ENCODE measurements at places on chromosomes 12 and 14.

- no peak for DNase-seq
These were observed 11.8 kb upstream of the SYNE2 start for GRCh38 chr14:63840981-63841380.

GRCh38 chr12:49580572-49581535 lies 12.9 kb upstream of the MCRS1 start:
- peak; percentile 66 for DNase-seq

- no peak for DNase-seq
These were observed 714.4 kb upstream of the TBX3 start for GRCh38 chr12:115398311-115398781.

DNA sequence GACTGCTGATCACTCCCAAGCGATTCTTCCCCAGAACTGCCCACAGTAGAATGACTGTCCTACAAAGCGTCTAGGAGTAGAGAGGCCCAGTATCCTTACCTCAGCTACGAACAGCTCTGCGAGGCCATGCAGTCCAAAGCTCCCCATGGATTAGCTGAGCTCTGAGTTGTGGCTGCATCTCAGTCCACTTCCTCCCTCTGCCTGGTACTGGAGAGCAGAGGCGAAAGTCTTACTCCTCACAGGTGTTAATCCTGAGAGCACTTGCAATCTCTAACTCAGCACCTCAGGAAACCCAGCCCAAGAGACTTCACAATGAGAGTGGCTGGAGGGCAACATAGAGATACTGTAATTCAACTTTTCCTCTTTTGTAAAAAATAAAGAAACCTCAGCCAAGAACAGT lies 493.1 kb downstream of the BCAT1 start:
- no peak for DNase-seq

- DNase-seq: peak; percentile 6
These were observed 358.9 kb downstream of the PAWR start for GRCh38 chr12:79331870-79332269.

GRCh38 chr12:22923768-22924167 lies 298.8 kb downstream of the ETNK1 start:
- DNase-seq: no peak

- DNase-seq: no peak
These were observed 5.2 kb downstream of the OR11G2 start for GRCh38 chr14:20195911-20196310.

GRCh38 chr14:54805070-54805444 lies 97.6 kb downstream of the GCH1 start:
- DNase-seq: no peak

GRCh38 chr14:91286530-91286937 lies 42.0 kb upstream of the GPR68 start:
- peak; percentile 71 for DNase-seq

DNA sequence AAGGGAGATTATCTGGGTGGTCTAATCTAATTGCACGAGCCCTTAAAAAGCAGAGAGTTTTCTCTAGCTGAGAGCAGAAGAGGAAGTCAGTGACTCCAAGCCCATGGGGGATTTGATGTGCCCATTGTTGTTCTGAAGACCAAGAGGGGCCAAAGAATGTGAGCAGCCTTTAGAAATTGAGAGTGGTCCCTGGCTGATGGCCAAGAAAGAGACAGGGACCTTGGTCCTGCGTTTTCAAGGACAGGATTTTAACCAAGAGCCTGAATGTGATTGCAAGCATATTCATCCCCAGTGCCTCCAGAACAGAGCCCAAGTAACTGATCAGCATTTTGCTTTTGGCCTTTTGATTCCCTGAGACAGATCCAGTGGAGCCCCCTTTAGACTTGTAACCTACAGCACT lies 1353.9 kb downstream of the AACS start:
- DNase-seq: no peak

GRCh38 chr12:124481772-124482566 lies 85.4 kb downstream of the NCOR2 start:
- no peak for DNase-seq

DNA sequence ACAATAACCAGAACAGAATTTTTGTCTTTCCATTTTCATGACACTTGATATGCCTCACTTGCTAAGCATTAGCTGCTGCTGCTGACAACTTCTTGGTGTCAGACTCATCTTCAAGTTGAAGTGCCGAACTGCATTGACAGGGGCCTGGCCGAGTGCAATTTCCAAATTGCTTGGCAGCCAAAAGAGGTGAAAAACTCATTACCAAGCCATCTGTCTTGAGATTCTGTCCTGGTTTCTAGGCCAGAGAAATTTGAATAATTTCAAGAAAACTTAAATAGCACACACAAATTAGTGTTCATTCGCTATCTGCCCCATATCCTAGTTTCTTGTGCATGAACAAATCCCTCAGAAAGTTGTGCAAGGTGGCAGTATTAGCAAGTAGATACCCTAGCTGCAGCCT lies 165.3 kb upstream of the RASSF8 start:
- DNase-seq: no peak

DNA sequence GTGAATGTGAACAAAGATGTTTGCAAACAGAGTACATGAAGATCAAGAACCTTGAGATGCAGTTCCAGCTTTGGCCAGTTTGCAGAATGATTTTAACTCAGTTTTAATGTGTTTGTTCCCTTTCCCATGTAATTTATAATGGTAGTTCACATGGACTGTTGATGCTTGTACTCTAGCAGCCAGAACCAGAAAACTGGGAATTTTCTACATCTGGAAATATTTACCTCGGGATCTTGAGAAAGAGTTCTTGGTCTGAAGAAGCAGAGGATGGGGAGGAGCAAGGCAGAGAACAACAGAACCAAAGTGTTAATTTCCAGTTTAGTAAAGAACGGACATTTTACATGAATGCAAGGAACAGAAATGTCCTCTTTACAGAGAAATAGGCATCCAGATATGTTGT lies 37.0 kb upstream of the PMCH start:
- DNase-seq: no peak

DNA sequence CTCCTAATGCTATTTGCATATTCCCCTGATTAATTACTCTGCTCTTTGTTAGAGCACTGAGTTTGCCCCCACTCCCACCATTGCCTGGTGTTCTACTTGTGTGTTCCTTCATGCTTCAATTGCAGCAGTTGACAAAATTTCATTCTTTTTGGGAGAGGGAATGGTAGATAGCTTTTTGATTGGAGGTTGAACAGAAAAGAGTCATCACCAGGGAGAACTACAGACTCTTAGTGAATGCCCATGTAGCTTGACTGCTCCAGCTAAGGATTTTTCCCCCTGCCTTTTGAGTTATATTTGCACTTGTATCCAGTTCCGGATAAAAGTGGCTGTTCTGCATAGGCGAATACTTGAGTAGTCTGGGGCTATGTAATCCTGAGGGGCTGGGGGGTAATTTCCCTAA lies 183.9 kb downstream of the ETNK1 start:
- no peak for DNase-seq

DNA sequence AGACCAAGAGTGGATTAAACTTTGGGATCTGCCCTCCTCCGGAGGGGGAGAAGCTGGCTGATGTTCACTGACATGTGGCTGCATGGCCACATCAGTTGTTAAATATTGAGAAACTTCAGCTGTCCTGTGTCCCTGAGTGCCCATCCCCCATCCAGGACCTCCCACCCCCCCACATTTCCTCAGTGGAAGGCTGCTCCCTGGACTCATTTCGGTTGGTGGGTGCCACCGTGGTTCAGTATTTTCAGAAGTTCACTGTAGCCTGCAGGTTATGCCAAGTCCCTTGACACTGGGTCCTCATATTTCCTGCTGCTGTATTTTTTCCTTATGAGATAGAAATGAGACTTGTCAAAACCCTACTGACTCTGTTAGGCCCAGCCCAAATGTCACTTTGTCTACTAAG lies 302.4 kb downstream of the CACNA1C start:
- DNase-seq: no peak

DNA sequence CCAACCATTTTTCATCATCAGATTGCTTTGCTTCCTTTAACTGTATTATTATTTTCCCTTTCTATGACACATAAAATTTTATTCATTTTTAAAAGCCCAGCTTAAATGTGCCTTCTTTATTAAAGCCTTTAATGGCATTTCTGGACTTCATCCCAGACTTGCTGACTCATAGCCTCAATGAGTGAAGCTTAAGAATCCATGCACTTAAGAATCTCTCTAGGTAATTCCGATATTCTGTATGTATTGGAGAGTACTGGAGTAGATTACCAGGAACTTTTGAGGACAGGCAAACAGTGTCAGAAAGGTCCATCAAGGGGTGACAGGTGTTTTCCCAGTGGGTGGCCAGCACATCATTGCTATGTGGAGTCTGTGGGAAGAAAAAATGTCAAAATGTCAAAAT lies 107.9 kb downstream of the PTPRQ start:
- peak; percentile 98 for DNase-seq

DNA sequence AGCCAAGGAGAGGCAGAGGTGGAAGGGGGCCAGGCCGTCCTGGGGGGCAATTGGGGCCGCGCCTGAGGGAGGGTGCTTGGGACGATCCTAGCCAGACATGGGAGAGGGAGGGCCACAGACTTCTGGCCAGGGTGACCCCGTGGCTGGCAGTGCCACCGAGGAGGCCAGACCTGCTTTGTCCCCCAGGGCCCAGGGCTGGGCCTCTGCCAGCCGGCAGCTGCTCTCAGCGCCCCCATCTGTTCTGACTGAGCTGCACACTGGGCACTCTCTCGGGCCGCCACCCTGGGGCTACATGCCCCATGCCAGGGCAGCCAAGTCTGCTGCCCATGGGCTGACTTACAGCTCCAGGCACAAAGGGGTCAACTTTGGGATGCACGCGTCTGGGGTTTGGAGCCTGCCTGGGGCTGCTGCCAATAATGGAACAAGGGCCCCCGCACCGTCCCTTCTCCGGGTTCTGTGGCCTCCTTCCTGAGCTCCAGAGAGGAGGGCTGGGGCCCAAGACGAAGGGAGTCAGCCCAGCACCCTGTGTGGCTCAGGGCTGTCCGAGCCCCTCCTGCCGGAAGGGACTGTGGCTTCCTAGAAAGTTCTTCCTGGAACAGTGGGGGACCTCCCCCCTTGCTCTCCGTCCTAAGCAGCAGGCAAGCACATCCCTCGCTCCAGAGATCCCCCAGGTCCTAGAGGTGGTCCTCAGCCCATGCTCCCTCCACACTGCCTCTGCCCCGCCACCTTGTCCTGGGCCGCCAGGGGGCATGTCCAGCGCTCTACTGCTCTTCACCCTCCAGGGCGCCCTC lies 1.1 kb downstream of the ADSS1 start:
- DNase-seq: peak; percentile 33

- no peak for DNase-seq
These were observed 28.3 kb downstream of the DEGS2 start for GRCh38 chr14:100131181-100131580.

DNA sequence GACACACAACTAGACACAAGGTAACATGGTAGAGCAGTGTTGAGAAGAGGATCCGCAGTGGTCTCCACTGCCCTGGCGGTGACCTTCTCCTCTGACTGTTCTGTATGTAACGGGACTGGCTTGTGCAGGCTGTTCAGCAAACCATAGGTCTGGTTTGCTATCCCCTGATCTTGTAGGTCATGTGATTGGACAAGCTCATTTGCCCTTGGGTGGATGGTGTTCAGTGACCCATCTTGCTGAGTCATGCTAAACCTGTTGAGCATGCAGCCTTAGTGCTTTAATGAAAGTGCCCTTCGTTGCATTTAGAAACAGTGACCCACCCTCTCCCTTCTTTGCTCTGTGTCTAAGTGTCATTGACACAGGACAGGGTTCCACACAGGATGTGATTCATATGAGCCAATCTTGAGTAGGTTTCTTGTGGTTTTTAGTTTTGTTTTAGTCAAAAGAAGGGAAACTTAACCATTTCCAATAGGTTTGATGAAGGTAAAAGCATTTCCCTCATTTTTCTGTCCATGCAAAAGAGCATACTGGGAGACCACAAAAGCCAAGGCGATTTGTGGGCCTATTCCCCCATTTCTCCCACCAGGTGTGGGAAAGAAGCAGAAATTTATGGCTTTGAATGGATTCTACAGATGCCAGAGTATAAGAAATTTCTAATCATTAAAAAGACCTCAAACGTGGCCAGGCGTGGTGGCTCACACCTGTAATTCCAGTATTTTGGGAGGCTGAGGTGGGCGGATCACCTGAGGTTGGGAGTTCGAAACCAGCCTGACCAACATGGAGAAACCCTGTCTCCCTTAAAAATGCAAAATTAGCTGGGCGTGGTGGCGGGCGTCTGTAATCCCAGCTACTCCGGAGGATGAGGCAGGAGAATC lies 32.6 kb upstream of the HIF1A start:
- peak; percentile 76 for DNase-seq

DNA sequence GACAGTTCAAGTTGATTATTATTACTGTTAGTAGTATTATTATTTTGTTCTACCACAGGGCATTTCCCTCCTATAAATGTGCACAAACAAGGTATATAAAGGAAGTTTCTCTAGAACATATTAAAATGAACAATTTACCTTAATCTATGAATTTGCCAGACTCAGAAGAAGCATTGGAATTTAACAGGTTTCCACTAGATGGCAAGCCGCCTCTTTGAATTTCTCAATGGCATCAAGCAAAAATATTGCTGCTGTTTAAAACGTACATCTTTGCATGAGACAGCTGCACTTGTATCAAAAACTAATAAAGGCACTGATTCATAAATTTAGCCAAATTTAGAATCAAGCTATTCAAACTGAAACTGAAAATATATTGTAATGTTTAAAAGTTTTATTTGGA lies 34.6 kb upstream of the MIS18BP1 start:
- DNase-seq: no peak

All from astrocyte of the spinal cord (primary cell).